ENCODE measurements at places on chromosomes 4 and X. TPM values are rescaled to one million over a fixed set of nuclear protein-coding genes. Genes with fewer than 3 reads are reported as not detected.

The LRCH2 gene
- 40.3 TPM for total RNA-seq

The LUZP4 gene
- total RNA-seq = not detected

The TENM3 gene
- total RNA-seq = 28.8 TPM

DNA sequence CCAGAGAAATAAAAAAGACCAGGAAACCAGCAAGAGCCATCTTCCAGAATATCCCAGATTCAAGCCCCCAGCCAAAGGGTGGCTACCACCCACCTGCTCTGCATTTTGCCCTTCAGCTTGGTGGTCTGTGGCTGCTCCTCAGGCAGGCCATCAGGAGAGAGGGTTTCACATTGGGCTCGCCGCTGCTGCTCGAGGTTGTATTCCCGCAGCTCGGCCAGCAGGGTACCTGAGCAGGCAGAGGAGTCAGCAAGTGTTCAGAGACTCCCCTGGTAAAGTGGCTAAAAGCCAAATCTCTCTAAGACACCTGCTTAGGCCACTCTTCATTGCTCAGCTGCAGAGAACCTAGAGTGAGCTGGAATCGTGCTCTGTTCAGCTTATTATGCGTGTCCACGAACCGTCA is 110.8 kb upstream of the HSD17B10 start:
- no peak for DNase-seq

DNA sequence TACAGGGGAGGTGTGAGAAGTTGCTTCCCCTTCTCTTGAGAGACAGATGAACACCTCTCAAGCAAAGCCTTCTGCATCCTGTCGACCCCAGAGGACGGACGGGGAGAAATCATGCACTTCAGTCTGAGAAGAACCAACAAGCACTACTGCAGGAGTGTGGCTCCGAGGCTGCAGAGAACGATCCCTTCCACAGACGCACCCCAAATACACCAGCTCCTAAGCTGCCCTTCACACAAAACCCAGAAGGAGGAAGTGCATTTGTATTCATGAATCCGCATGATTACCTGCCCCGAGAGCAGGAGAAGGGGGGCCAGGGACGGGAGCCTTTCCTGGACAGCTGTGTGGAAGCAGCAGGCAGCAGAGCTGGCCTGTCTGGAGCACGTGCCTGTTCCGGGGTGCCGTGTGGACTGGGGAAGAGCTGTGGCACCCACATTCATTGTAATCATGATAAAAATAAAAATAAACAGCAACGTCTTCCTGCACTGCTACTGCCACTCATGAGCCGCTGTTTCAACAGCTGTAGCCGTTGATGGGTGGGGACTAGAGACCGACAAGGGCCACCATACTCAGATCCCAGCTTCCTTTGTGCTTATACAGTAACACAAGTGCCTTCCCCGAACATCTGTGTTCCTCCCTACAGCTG is 42.9 kb downstream of the ACSL1 start:
- no peak for DNase-seq

- DNase-seq = no peak
Measured at GRCh38 chrX:107565015-107565414, 63.3 kb upstream of the PRPS1 start.
